Effector CD4-positive, alpha-beta T cell (primary cell): ENCODE measurements at places on chromosomes 16 and 17.

- DNase-seq = no peak
Measured at GRCh38 chr16:11316331-11317015, 28.8 kb upstream of the RMI2 start.

GRCh38 chr17:887551-888209 lies 91.9 kb downstream of the NXN start:
- DNase-seq = no peak

GRCh38 chr16:75429621-75430403 lies 3.5 kb downstream of the CFDP1 start:
- no peak for DNase-seq

GRCh38 chr17:4584917-4585637 lies 748 bp downstream of the SMTNL2 start:
- DNase-seq = no peak

DNA sequence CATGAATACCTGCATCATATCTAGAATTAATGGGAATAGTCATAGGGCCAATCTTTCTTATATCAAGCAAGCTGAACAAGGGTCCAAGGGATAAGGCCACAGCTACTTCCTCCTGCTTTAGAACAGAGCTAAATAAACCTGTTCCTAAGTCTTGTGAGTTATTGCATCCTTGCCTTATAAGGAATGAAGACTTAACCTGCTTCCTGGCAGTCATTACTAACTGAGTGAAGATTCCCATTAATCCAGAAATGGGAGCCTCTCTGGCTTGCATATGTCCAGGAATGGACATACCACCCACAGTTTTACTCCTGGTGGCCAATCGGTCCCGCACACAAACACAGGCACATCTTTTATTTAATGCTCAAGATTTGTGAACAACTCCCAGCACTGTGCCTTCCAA lies 35.9 kb upstream of the SKAP1 start:
- DNase-seq = no peak

GRCh38 chr16:23949630-23950290 lies 114.0 kb downstream of the PRKCB start:
- DNase-seq = peak; percentile 52

DNA sequence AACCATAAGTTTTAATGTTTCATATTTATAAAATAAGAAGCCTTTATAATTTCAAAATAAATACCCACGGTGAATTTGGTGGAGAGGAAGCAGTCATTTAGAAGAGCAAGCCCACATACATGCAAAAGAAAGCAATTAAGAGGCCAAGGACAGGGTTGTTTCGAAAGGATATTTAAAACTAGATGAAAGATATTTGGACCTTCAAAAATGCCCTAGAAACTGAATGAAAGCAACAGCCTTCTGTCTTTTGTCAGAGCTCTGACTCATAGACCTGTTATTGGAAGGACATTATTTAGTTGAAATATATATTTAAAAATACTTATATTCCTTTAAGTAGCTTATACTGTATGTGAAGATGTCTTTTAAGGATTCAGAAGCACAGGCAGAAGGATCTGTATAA lies 8.6 kb upstream of the METTL9 start:
- DNase-seq = no peak

- DNase-seq = no peak
Measured at GRCh38 chr17:68657166-68657565, 56.0 kb upstream of the FAM20A start.

DNA sequence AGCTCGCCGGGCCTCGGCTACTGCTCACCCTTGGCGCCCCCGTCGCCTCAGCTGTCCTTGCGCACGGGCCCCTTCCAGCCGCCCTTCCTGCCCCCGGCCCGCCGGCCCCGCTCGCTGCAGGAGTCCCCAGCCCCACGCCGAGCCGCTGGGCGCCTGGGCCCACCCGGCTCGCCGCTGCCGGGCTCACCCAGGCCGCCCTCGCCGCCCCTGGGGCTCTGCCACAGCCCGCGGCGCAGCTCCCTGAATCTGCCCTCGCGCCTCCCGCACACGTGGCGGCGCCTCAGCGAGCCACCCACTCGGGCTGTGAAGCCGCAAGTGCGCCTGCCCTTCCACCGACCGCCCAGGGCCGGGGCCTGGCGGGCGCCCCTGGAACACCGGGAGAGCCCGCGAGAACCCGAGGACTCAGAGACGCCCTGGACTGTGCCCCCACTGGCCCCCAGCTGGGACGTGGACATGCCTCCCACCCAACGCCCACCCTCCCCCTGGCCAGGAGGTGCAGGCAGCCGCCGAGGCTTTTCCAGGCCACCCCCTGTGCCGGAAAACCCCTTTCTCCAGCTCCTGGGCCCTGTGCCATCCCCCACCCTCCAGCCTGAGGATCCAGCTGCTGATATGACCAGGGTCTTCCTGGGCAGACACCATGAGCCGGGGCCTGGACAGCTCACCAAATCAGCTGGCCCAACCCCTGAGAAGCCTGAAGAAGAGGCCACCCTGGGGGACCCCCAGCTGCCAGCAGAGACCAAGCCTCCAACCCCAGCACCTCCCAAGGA lies 12.8 kb downstream of the MYO15A start:
- no peak for DNase-seq

DNA sequence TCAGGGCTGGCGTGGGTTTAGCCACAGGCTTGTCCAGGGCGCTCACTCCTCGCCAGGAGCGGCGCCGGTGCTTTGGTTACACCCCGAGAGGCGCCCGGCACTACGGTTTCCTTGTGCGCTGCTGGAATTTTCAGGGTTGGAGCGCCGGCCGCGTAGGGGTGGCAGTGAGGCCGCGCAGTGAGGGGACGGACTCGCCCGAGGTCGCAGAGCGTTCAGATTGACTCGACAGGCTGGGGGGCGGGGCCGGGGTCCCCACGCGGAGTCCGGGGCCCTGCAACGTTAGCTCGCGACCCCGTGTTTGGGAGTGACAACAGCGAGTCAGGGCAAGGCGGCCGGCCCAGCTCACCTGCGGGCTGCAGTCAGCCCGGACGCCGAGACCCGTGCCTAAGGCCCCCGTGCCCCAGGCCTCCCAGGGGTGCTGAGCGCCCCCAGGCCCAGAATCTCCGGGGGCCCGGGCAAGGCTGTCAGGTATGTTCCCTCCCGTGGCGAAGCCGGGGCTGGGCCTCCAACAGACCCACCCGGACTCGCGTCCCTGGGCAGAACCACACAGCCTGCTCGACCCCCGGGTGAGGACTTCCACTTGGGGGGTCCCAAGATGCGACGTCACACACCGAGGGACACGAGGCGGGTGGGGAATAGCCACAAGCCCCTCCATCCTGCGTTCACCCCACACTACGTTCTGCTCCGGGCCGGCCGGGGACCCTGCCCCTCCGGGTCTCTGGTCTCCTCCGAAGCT lies 1.3 kb upstream of the ACTG1 start:
- no peak for DNase-seq

DNA sequence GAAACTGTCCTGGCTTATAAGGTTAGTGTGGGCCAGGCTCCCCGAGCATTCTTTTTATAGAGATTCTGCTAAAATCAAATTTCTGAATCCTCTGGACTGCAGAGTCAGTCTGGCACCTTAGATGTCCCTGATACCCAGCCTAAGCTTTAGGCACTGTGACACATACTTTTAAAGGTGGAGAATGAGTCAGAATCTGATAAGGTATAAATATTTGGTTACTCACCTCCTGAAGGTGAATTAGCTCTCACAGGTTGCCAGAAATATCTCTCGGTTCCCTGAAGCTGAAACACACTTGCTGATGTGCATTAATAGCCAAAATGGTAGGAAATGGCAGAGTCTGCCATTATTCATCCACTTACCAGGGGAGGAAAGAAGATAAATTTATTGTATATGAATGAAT lies 446.9 kb downstream of the UTP18 start:
- DNase-seq = no peak
